Stomach (tissue), 19 donors: ENCODE measurements at places on chromosomes 3 and 15.

GRCh38 chr3:175222356-175222755 is 363.2 kb downstream of the NAALADL2 start:
- no peaks in the 10 kb centered on the region for H3K36me3 ChIP-seq
- H3K4me1 ChIP-seq = no peaks in the 10 kb centered on the region
- DNase-seq = peak; percentile 12
- no peaks in the 10 kb centered on the region for H3K27me3 ChIP-seq
- H3K4me3 ChIP-seq = no peak overlapping the region
- no peak overlapping the region for H3K27ac ChIP-seq

- peaks cover 6% of the 10 kb centered on the region for H3K4me1 ChIP-seq
- no peaks in the 10 kb centered on the region for H3K36me3 ChIP-seq
- no peak for DNase-seq
- no peak overlapping the region for H3K4me3 ChIP-seq
- no peak overlapping the region for H3K27ac ChIP-seq
Measured at GRCh38 chr3:22836131-22836530, 367.0 kb upstream of the UBE2E2 start.

DNA sequence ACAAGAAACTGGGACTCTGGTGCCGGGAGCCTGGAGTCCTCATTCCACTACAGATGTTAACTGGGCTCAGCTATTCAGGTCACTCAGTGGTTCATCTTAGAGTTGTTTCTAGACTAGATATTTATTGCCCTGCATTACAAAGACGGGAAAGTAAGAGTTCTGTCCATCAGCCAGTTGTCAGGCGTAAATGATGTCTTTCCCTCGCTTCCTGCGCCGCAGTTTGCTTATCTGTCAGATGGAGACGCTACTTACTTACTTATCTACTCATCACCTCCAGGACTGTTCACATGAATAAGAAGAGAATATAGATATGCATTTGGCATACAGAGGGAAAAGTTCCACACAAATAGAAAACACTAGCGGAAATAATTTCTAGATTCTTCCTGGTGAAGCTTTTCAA is 47.8 kb upstream of the CGNL1 start:
- no peaks in the 10 kb centered on the region for H3K27me3 ChIP-seq
- no peak overlapping the region for H3K27ac ChIP-seq
- peaks cover 5% of the 10 kb centered on the region for H3K4me1 ChIP-seq
- H3K4me3 ChIP-seq = no peak overlapping the region
- no peaks in the 10 kb centered on the region for H3K36me3 ChIP-seq

DNA sequence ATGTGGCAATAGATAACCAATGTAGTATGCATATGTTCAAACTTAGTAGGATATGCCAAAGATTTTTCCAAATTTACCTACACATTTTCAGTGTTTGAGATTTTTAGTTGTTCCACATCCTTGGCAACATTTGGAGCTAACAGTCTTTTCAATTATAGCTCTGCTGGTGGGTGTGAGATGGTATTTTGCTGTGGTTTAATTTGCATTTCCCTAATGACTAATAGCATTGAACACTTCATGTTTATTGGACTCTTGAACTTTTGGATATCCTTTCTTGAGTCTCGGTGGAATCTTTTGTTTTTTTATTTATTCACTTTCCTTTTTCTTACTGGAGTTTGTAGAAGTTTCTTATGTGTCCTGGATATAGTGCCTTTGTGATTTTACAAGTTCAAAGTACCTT is 11.0 kb upstream of the ILDR1 start:
- H3K36me3 ChIP-seq = no peaks in the 10 kb centered on the region
- no peaks in the 10 kb centered on the region for H3K27me3 ChIP-seq
- DNase-seq = no peak
- H3K27ac ChIP-seq = no peak overlapping the region

- no peaks in the 10 kb centered on the region for H3K4me1 ChIP-seq
- H3K36me3 ChIP-seq = peaks cover 25% of the 10 kb centered on the region
- no peaks in the 10 kb centered on the region for H3K27me3 ChIP-seq
- no peak overlapping the region for H3K4me3 ChIP-seq
Measured at GRCh38 chr3:194637066-194637465, 3.8 kb upstream of the TMEM44 start.

GRCh38 chr15:98795980-98796379 is 147.6 kb downstream of the IGF1R start:
- no peaks in the 10 kb centered on the region for H3K36me3 ChIP-seq
- no peak for DNase-seq
- peaks cover 52% of the 10 kb centered on the region for H3K4me1 ChIP-seq
- peak overlapping the region; percentile 50 for H3K27ac ChIP-seq
- no peaks in the 10 kb centered on the region for H3K27me3 ChIP-seq

DNA sequence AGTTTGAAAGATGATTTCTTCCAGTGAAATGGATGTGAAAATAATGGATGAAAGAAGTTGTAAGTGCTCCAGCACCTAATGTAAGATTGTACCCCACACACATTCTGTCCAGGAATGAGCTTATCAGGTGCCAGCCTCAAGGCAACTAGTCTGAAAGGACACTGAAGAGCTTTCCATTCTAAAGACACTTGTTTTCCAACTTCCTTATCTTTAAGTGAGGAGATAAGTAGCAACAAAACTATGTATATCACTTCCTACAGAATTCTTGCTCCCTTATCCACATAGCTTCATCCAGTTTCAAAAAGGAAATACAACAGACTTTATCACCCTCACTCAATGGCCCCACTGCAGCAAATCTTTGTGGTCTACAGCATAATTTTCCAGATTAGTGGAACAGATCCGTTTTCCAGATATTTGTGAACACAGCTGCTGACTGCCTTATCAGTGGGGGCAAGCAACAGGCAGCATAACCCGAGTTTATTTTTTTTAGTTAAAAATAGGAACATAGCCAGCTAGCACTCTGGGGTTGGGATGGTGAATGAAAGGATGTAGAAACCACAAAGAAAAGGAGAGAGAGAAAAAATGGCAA is 60.6 kb downstream of the CD200R1L start:
- no peak for DNase-seq
- H3K4me1 ChIP-seq = no peaks in the 10 kb centered on the region
- no peaks in the 10 kb centered on the region for H3K27me3 ChIP-seq
- no peak overlapping the region for H3K4me3 ChIP-seq

GRCh38 chr15:53710906-53711305 is 48.6 kb downstream of the WDR72 start:
- H3K4me3 ChIP-seq = no peak overlapping the region
- no peaks in the 10 kb centered on the region for H3K4me1 ChIP-seq
- H3K36me3 ChIP-seq = no peaks in the 10 kb centered on the region
- no peaks in the 10 kb centered on the region for H3K27me3 ChIP-seq
- peak; percentile 15 for DNase-seq
- H3K27ac ChIP-seq = no peak overlapping the region

DNA sequence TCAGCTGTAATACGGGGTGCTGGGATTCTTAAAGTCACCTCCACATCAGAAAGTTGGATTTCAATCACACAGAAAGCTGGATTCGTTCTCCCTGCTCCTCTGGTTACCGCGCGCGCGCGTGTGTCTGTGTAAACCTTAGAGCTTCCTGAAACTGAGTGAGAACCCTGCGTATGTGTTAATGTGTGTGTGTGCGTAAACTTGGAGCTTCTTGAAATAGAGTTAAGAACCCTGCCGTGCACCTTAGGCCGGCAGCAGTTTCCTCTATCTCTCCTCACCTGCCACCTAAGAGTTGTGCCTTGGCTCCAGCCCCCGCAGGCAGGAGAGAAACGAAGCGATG is 531 bp downstream of the LZTFL1 start:
- H3K36me3 ChIP-seq = peaks cover 5% of the 10 kb centered on the region
- H3K27ac ChIP-seq = peak overlapping the region; percentile 35

DNA sequence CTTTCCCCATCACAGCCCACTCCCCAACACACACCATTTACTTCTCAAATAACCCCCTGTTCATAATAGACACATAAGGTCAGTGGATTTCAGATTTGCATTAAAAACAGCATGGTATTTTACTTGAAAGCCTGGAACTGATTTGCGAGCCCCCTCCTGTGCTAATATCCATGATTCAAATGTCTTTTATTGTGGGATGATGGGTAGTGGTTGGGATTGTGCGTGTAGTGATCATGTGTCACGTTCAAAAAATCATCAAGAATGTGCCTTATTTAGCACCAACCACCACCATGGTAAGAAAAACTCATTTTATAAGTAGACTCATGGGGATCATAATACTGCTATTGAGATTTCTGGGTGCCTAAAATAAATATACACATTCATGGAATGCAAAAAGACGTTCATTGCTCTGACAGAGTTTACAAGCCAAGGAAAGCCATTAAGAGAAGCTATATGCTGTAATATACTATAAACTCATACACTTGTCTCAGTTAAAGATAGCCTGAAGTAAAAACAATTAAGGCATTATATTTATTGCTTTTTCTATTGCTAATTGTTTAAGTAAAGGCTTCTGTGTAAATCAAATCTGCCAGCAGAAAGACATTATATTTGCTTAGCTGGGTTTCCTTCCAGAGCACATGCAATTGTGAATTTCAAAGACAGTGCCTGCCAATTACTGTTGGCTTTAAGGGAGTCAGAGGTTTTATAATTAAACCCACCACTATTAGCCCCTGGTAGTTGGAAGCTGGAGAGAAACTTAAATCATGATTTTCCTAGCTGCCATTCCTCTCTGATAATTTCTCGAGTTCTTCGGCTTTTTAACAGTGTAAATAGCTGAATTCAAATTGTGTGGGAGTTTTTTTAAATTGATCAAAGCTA is 4.0 kb downstream of the TRAT1 start:
- no peak for DNase-seq
- H3K4me3 ChIP-seq = no peak overlapping the region
- H3K4me1 ChIP-seq = no peaks in the 10 kb centered on the region
- no peaks in the 10 kb centered on the region for H3K27me3 ChIP-seq
- H3K27ac ChIP-seq = no peak overlapping the region
- H3K36me3 ChIP-seq = no peaks in the 10 kb centered on the region

- no peak for DNase-seq
- H3K36me3 ChIP-seq = no peaks in the 10 kb centered on the region
- H3K4me1 ChIP-seq = no peaks in the 10 kb centered on the region
- H3K27me3 ChIP-seq = no peaks in the 10 kb centered on the region
- H3K27ac ChIP-seq = no peak overlapping the region
Measured at GRCh38 chr3:182349051-182349450, 444.3 kb upstream of the ATP11B start.

- peaks cover 13% of the 10 kb centered on the region for H3K4me1 ChIP-seq
- no peak overlapping the region for H3K4me3 ChIP-seq
- H3K27me3 ChIP-seq = no peaks in the 10 kb centered on the region
- no peak for DNase-seq
- no peak overlapping the region for H3K27ac ChIP-seq
Measured at GRCh38 chr3:130925628-130926027, 31.7 kb downstream of the ATP2C1 start.

DNA sequence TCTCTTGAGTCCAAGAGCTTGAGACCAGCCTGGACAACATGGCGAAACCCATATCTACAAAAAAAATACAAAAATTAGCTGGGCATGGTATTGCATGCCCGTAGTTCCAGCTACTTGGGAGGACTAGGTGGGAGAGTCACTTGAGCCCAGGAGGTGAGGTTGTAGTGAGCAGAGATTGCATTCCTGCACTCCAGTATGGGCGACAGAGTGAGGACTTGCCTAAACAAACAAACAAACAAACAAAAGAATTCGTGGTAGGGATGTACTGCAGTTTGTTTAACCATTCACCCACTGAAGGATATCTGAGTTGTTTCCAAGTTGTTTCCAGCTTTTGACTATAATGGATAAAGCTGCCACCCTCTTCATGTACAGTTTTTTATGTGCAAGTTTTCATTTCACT is 7.5 kb upstream of the NMD3 start:
- DNase-seq = no peak
- no peak overlapping the region for H3K27ac ChIP-seq
- no peaks in the 10 kb centered on the region for H3K36me3 ChIP-seq

GRCh38 chr15:67564968-67565345 is 22.5 kb downstream of the MAP2K5 start:
- no peak overlapping the region for H3K27ac ChIP-seq
- H3K36me3 ChIP-seq = no peaks in the 10 kb centered on the region
- DNase-seq = no peak
- no peaks in the 10 kb centered on the region for H3K4me1 ChIP-seq

- H3K4me3 ChIP-seq = no peak overlapping the region
- peaks cover 12% of the 10 kb centered on the region for H3K4me1 ChIP-seq
- no peaks in the 10 kb centered on the region for H3K36me3 ChIP-seq
- H3K27me3 ChIP-seq = no peaks in the 10 kb centered on the region
Measured at GRCh38 chr3:156670077-156670476, 4.3 kb upstream of the TIPARP start.

DNA sequence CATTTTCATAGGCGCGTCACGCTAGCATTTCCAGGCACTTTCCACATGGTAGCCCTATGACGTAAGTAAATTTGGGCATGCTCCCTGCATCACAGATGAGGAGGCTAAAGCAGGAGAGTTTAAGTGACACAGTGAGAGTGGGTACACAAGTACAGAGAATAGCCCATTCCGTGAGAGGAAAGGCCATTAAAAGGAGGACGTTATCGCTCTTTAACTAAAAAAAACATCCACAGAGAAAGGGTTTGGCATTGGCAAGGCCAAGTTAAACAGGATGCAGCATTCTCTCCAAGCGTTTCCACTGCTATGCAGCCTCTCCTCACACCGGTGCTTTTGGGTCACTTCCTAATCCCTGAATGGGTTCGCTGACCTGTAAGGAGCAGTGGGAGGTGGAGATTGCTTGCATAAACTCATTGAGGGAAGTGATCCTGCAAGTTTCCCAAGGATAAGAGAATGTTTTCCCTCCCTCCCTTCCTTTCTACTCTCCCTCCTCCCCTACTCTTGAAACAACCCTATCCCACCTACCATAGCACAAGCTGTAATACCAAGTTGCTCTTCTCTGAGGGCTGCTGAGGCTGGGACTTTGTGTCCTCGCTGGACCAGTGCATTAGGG is 147.7 kb downstream of the VGLL4 start:
- peaks cover 44% of the 10 kb centered on the region for H3K4me1 ChIP-seq
- no peaks in the 10 kb centered on the region for H3K27me3 ChIP-seq
- H3K4me3 ChIP-seq = no peak overlapping the region
- H3K27ac ChIP-seq = peak overlapping the region; percentile 77
- DNase-seq = peak; percentile 51
